Breast epithelium (tissue), 4 donors: ENCODE measurements at places on chromosomes 1 and 21. TPM values are rescaled to one million over a fixed set of nuclear protein-coding genes. Genes with fewer than 3 reads are reported as not detected.

LIPI gene
- total RNA-seq, result not detected

CYP2J2 gene
- 8.3 TPM for total RNA-seq

E2F2 gene
- total RNA-seq, result 0.33 TPM

SPRR2A gene
- not detected for total RNA-seq

UTS2 gene
- not detected for total RNA-seq

IL23R gene
- not detected for total RNA-seq

HS2ST1 gene
- 17.8 TPM for total RNA-seq

TRIM67 gene
- not detected for total RNA-seq

LAMC2 gene
- total RNA-seq, result 20.3 TPM

ARHGEF2 gene
- total RNA-seq, result 93.7 TPM

ZFYVE9 gene
- 31.1 TPM for total RNA-seq
